Non-pigmented ciliary epithelial cell (primary cell): ENCODE measurements at places on chromosomes 7 and 10.

DNA sequence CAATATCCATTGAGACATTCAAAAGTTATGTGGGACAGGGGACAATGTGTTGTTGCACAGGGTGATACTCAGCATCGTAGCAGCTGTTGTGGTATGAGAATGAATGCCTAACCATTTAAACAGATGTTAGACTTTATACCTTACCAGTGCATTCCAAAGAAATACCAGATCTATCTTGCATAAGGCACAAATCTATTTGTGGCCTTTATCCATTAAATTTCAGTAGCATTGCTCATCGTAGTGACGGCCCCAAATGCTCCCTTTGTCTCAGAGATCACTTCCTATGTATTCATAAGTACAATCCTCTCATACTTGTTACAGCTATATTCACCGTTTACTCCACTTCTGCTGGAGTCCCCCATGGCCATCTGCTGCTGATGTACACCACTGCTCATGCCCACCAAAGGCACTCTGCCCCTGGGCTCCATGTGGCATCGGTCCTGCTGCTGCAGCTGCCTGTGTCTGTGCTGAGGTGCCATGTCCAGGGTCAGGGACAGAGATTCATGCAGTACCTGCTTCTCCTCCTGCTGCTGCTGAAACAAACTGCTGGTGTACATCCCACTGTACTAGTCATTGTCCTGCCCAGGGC, 96.3 kb downstream of the CPED1 start:
- peak; percentile 86 for DNase-seq

DNA sequence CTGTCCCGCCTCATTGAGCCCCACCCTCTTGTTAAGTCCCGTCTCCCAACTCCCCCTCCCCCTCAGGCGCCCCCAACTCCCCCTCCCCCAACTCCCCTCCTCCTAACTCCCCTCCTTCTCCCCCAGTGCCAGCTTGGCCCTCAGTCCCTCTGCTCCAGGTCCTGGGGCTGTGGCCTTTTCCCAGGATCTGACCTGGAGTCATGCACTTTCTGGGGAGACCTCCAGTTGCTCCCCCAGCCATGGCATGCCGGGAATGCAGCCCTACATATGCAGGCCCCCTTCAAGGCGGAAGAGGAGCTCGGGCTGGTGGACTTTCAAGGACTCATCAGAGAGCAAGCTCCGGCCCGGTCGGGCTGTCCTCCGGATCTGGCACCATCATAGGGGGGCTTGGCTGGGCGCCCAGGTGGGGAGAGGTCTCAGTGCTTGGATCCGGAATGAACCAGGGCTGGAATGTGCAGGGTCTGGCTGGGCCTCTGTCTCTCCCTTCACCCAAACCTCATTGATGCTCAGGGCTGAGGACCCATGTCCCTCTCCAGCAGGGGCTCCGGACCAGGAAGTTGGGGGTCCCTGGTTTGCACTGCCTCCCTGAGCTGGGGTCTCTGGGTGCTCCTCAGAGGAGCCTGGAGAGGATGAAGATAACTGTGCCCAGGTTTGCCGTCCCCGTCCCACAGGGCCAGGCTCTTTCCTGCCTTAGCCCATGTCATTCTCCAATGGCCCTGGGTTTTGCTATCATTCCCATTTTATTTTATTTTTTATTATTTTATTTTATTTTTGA, 41.1 kb downstream of the TMEM270 start:
- DNase-seq: no peak

DNA sequence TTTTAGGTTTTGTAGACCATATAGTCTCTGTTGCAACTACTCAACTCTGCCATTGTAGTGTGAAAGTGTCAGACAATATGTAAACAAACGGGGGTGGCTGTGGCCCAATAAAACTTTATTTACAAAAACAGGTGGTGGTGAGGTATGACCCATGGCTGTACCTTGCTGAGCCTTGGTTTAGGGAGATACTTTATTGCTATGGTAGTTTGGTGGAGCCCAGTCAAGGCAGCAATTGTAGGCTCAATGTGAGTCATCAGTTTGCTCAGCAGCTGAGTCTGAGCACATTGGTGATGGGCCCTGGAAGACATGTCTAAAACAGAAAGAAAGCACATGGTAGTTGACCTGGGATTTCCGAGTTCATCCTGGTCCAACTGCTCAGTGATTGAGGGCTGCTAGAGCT, 242.5 kb downstream of the REEP3 start:
- no peak for DNase-seq

GRCh38 chr10:100883312-100883821, 29.4 kb upstream of the SLF2 start:
- DNase-seq: no peak

DNA sequence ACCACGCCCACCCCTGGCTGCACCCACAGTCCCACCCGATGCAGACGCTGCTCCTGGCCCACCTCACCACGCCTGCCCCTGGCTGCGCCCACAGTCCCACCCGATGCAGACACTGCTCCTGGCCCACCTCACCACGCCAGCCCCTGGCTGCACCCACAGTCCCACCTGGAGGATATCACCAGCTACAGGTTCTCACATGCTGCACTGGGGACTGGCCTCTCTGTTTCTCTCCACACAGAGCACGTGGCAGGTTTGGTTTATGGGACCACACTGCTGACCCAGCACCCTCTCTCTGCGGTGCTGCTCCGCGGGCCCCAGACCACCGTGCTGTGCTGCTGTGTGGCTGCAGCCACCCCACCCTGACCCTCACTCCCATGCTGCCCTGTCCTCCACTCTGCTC, 120.9 kb downstream of the VIPR2 start:
- no peak for DNase-seq

DNA sequence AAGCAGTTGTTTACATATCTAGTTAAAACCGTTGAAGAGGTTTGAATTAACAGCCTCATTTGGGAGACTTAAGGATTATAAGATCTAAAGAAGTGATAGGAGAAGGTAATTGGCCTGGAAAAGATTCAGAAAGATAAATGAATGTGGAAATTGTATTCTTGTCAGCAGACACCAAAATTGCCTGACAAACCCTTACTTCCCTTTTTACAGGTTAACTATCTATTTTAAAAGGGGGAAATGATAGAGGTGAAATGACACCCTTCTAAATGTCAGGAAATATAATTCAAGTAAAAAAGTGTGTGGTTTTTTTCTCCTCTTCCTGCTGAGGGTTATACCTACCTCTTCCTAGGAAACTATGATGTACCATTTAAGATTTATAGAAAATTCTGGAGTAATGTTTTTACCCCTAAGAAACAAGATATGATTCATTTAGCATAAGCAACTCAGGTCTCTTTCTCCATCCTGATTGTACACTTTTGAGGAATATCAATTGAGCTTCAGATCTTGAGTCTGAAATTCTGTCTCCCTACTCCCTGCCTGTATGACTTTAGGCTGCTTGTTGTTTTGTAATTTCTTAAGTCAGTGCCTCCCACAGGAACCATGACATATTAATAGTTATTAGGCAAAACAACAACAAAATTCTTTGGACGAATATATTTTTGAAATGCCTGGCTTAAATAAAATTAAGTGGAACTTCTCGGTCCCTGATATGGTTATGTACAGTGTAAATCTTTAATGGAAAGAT, 250.4 kb downstream of the RNLS start:
- no peak for DNase-seq

GRCh38 chr7:151716323-151716722, 160.6 kb downstream of the PRKAG2 start:
- DNase-seq: no peak

GRCh38 chr10:10911471-10911921, 106.2 kb upstream of the CELF2 start:
- peak; percentile 91 for DNase-seq

DNA sequence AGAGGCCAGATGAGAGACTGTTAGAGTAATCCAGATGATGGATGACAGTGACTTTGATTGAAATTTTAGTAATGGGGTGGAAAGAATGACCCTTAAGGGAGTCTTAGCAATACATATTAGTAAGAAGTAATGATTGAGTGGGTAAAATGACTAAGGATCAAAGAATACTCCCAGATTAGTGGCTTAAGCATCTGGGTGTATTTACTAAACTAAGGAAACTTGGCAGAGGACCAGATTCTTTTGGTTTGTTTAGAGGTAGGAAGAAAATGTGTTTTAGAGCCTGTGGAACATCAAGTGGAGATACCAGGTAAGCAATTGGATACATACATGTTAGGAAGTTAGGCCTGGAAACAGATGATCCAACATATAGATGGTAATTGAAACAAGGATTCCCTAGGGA, 58.8 kb upstream of the ADRA2A start:
- no peak for DNase-seq

DNA sequence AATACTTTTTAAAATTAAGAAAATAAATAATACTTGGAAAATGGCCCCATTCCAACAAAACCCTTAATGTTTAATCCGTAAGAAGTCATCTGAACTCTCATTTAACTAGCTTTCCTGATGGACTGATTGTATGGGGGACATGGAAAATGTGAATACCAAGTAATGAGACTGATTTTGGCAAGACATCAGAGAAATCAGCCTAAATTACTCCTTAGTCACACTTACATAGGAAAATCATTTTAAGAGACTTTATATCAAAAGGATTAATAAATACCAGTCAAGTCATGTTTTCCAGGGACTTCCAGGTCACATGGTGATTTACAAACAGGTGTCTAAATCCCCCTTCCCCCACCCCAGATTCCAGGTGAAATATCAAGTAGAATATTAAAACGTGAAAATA, 58.2 kb downstream of the GRM8 start:
- DNase-seq: no peak

- no peak for DNase-seq
Observed at GRCh38 chr7:129875745-129876411, 76.9 kb downstream of the UBE2H start.

DNA sequence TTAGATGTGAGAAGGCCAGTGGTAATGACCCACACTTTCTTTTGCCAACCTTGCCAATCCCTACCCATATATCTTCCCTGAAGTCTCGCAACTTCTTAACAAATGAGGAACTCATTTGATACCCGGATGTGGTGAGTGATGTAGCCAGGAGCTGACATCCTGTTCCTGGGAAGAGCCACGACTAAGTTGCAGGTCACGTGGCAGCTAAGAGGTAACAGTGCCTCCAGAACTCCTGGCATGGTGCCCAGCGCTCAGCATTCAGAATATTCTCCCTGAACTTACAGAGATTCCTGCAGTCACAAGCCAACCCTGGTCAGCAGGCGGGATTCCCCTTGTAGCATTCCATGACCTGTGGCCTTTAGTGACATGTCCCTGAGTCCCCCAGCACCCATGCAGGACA, 282.5 kb downstream of the GALNT17 start:
- no peak for DNase-seq

- DNase-seq: no peak
Observed at GRCh38 chr7:72016574-72016973, 395.6 kb downstream of the CALN1 start.

DNA sequence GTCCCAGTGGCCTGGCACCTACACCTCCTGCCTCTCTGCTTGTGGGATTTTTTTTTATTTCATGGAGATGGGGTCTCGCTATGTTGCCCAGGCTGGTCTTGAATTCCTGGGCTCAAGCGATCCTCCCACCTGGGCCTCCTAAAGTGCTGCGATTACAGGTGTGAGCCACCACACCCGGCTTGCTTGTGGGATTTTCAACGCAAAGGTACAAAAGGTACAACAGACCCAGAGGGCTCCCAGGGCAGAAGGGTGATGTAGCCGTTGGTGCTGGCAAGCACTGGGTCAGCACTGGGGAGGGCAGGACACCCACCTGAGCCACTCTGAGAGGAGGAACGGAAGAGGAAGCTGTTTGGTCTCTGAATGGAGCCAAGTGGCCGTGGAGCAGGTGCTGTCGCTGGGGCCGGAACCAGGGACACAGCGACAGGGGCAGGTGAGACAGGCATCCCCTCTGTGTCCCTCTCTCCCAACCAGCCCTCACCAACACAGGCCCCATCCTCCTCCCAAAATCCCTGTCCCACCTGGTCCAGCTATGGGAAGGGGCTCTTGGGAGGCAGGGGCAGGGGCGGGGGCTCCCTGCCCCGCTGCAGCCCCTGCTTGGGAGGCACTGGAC, 2.8 kb upstream of the SAP25 start:
- no peak for DNase-seq

DNA sequence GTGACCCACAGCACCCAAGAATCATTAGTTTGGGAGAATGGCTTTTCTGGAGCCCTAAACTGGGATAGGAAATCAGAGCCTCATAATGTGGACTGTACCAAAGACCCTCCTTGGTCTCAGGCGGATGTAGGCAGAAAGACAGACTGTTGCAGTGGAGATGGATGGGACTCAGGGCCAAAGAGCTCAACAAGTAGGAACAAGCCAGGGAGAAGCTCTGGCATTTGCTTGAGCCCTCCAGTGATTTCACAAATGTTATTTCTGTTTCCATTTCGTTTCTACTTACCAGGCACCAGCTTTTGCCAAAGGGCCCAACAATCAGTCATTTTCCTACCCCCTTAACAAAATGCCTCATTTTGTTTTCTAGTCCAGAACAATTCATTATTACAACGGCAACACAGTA, 762.7 kb downstream of the KCNMA1 start:
- DNase-seq: no peak

DNA sequence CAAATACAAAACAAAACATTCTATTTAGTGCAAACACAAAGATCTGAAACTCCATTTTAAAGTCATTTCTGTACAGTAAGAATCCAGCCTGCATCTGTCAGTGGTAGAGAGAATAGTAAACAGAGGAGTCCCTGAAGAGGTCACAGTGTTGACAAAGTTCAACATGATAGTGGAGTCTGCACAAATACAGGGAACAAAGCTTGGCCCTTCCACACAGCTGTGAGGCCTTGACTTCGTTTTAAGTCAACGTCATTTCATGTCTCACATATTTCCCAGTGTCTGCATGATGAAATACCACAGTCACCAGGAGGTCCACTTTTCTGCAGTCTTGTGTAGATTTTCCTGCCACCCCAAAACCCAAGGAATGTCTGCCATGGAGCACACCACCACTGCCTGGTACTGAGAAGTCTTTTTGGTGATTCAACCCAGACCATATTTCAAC, 33.0 kb downstream of the CYP26A1 start:
- DNase-seq: peak; percentile 30

- no peak for DNase-seq
Observed at GRCh38 chr10:69406816-69407580, 9.7 kb downstream of the TACR2 start.
